ENCODE measurements at places on chromosomes 3 and 15.

DNA sequence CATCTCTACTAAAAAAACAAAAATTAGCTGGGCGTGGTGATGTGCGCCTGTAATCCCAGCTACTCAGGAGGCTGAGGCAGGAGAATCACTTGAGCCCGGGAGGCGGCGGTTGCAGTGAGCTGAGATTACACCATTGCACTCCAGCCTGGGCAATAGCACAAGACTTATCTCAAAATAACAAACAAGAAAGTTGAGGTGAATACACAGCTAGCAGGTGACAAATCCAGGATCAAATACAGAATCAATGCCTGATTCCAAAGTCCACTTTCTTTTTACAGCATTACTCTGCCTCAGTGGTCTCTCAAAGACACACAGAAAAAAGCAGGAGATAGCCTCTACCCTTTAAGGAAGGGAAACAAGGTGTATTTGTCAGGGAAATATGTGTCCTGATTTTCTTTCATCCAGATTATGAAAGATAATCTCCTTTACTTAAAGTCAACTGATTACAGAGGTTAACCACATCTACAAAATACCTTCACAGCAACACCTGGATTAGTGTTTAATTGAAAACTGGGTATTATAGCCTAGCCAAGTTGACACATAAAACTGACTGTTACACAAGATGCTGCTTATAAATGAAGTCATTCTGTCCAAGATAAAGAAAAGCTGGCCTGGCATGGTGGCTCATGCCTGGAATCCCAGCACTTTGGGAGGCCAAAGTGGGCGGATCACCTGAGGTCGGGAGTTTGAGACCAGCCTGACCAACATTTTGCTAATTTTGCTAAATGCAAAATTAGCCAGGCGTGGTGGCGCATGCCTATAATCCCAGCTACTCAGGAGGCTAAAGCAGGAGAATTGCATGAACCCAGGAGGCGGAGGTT, 4.0 kb upstream of the SLC25A38 start:
- no peak for DNase-seq

- DNase-seq: no peak
Measured at GRCh38 chr3:99683876-99684275, 45.5 kb downstream of the COL8A1 start.

GRCh38 chr15:70400766-70401541, 303.2 kb upstream of the TLE3 start:
- DNase-seq: no peak

DNA sequence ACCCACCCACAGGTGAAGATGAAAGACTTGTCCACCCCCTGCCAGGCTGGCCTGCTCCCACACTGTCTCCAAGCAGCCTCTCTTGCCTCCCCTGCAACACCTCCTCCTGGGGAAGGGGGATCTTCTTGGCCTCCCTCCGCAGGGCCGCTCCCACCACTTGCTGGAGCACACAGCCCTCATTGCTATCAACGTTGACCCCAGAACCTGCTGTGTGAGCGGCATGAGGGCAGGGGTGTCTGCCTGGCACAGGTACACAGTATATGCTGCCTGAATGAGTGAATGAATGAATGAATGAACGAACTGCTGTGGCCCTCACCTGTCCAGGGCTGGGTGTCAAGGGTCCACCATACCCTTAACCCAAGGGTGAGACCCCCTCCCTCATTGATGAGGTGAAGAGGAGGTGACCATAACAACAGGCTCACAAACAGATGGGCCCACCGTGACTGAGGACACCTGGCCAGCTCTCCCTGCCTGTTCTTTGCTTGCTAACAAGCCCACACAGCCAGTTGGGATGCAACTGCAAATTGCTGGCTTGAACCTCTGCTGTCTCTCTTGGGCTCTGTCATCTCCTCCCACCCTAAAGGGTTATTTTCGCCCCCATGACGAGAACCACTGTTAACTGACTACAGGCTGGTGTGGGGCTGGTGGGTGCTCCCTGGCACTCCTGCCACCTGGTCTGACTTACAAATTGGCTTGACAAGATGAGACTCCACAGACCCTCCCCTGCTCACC, 22.5 kb downstream of the SLC41A3 start:
- DNase-seq: no peak

DNA sequence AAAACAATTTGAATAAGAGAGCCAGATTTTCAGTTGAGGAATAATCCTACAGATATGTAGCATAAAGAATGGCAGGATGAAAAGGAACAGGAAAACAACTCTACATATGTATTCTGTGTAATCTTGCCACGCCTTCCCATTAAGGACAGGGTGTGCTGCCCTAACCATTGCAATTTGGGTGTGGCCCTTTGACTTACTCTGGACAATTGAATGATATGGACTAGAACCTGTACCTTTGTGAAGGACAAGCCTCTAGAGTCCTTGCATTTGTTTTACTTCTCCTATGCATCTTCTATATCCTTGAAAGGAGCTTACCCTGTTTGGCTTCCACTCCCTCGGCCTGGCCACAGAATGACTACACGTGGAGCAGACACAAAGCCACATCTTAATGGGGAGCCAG, 1261.6 kb upstream of the GBE1 start:
- no peak for DNase-seq

DNA sequence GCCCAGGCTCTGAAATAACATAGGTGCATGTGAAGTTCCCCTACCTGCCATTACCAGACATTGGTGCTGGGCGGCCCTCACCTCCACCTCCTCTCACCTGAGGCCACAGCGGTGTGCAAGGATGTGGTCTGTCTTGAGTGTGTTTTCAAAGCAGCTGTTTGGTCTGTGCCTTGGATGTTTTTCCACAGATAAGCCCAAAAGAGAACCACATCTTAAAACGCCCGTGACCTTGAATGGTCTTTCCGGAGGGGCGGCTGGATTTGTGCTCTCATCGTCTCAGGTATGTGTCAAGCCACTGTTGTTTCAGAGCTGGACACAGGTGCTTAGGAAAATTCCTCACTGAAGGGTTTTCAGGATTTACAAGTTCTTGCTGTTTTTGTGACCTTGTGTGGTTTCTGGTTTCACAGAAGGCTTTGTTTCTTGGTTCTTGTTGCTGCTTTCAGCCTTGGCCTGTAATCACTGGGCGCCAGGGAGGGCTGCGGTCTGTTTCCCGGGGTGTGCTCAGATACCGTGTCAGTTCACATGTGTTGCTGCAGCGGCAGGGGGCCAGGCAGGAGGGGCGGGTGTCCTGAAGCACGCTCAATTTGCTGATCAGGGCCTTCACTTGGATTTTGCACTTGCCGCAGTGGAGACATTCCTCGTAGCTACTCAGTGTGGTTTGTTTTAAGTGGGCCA, 128.4 kb downstream of the IGF1R start:
- no peak for DNase-seq

- DNase-seq: no peak
Measured at GRCh38 chr15:99409097-99409473, 156.7 kb upstream of the MEF2A start.

- DNase-seq: no peak
Measured at GRCh38 chr3:115857518-115858136, 234.3 kb downstream of the GAP43 start.

DNA sequence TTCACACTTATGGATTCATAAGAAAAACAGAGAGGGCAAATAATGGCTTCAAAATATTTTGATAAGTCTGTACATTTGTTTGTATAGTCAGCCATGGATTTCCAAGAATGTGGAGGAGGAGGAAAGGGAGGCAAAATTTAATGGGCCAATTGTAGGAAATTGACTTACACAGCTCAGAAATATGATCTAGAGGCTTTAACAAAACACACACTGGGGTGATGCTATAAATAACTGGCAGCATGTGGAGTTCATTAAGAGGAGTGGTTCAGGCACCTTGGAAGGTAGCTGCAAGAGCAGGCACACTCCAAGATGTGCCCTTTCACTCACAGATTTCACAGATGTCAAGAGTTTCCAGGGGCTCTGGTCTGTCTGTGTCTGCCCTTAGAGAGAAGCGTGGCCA, 193.4 kb upstream of the RASGRP1 start:
- no peak for DNase-seq

- no peak for DNase-seq
Measured at GRCh38 chr15:51848811-51849210, 19.4 kb downstream of the TMOD3 start.

DNA sequence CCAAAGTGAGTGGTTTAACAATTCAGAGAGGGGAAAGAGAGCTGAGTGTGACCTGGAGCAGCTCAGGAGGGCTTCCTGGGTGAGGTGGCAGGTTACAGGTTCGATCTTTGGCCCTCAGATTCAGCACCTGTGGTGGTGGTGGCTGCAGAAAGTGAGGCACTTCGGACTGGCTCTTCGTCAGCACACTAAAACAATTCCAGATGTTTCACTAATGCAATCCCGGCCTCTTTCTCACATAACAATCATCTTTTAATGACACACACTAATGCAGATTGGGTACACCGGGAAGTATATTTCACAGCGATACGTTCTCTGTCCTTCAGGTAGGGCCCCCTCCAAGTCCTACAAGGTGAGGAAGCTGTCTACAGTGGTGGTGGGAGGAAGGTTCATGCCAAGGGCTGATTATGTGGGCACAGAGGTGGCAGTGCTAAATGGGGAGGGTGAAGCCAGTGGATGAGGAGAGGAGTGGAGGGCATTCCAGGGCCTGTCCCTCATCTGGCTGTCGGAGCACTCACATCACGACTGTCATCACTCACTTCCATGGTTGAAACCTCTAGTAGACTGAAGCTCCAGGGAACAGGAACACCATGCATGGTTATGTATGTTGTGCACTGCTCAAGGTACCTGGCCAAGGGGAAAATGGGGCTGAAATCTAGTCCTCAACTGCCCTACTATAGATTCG, 171.1 kb downstream of the RAB11A start:
- no peak for DNase-seq

DNA sequence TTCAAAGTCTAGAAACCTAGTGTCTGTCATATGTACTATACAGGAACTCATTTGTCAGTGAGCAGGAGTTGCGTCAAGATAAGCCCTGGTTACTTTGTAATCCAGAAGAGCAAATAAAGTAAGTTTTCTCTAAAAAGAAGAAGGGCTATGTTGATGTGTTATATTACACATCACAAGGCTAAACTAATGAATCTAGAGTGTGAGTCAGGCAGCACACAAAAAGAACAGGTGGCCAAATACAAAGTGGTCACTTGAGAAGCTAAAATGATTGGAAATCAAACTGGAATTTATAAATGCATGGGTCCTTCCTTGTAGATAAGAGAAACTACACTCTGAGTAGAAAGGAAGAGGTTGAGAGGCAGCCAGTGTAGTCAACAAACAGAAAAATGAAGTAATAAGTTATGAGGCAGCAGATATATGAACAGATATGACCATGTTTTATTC, 771.6 kb downstream of the DIPK2A start:
- no peak for DNase-seq

GRCh38 chr3:197793247-197793646, 2.2 kb downstream of the LRCH3 start:
- DNase-seq: no peak

All from activated T-cell treated with anti-CD3 and anti-CD28 coated beads for 4 hours (primary cell).